Mesendoderm (in vitro differentiated cells): ENCODE measurements at places on chromosomes 7 and 10.
A peak's percentile ranks its signal among the peaks of the same experiment; 100 is the strongest.

DNA sequence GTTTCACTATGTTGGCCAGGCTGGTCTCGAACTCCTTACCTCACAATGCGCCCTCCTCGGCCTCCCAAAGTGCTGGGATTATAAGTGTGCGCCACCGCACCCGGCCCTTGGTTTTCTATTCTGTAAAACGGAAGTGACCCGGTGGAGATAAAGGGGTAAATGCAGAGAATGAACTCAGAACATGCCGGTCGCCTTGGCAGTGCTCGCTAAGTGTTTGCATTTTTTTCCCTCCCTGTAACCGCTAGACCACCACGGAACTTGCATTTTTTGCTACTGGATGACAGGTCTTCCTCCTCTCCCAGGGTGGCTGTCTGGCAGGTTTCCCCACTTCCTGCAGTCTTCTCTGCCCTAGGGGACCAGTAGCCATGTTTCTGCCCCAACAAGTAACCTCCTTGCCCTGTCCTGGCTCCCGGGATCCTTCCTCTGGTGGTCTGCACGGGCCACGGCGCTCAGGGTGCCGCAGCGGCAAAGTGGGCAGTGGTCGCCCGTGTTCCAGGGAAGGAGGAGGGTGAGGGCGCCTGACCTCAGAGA is 18.8 kb upstream of the GNA12 start:
- no peaks in the 10 kb centered on the region for H3K36me3 ChIP-seq
- no peaks in the 10 kb centered on the region for H3K27me3 ChIP-seq
- DNase-seq = peak; percentile 90
- H3K27ac ChIP-seq = peak overlapping the region; percentile 91
- H3K4me3 ChIP-seq = no peak overlapping the region
- H3K4me1 ChIP-seq = peaks cover 5% of the 10 kb centered on the region

GRCh38 chr7:49158321-49158720 is 234.0 kb downstream of the CDC14C start:
- H3K36me3 ChIP-seq = no peaks in the 10 kb centered on the region
- no peaks in the 10 kb centered on the region for H3K27me3 ChIP-seq
- H3K4me3 ChIP-seq = no peak overlapping the region
- no peak overlapping the region for H3K27ac ChIP-seq
- DNase-seq = no peak

DNA sequence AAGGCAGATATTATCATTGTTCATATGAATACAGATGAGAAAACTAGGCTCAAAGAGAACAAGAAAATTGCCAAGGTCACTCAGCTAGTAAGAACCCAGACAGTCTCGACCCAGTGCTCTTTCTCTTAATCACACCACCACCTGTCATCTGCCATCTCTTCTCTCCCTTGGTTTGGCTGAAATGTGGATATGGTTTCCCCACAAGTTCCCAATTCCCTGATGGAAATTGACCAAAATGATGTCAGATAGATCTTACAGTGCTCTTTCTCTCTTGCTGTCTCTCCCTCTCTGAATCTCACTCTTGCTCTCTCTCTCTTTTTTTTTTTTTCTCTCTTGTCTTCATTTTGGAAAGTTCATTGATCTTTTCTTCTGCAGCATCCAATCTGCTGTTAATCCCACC is 9.1 kb downstream of the C10orf90 start:
- no peaks in the 10 kb centered on the region for H3K36me3 ChIP-seq
- no peaks in the 10 kb centered on the region for H3K4me1 ChIP-seq
- DNase-seq = no peak
- no peak overlapping the region for H3K4me3 ChIP-seq
- H3K27me3 ChIP-seq = no peaks in the 10 kb centered on the region
- H3K27ac ChIP-seq = no peak overlapping the region

- no peak overlapping the region for H3K4me3 ChIP-seq
- no peaks in the 10 kb centered on the region for H3K36me3 ChIP-seq
These were observed 96.3 kb downstream of the LSM5 start for GRCh38 chr7:32393861-32394260.

DNA sequence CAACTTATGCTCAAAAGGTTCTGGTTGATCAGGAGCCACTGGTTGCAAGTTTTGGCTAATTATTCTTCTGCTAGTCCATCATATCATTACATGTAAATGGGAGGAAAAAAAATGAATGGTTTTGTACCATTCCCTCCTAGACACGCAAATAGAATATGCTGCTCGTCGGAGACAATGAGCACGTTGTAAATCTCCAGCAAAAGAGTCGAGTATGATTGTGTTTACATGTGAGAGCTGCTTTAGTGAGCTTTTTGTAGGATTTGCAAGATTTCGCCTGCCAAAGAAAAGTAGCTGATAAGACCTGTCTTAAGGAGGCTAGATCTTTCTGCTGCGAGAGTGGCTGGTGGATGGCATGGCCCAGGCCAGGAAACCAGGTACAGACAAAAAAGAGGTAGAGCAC is 109.0 kb downstream of the ZMYND11 start:
- H3K4me3 ChIP-seq = no peak overlapping the region
- no peaks in the 10 kb centered on the region for H3K27me3 ChIP-seq
- H3K4me1 ChIP-seq = no peaks in the 10 kb centered on the region
- no peak for DNase-seq
- H3K36me3 ChIP-seq = peaks cover 4% of the 10 kb centered on the region

GRCh38 chr7:46153583-46153950 is 232.5 kb upstream of the IGFBP3 start:
- H3K27ac ChIP-seq = no peak overlapping the region
- H3K27me3 ChIP-seq = no peaks in the 10 kb centered on the region
- H3K36me3 ChIP-seq = no peaks in the 10 kb centered on the region
- H3K4me1 ChIP-seq = no peaks in the 10 kb centered on the region
- H3K4me3 ChIP-seq = no peak overlapping the region

DNA sequence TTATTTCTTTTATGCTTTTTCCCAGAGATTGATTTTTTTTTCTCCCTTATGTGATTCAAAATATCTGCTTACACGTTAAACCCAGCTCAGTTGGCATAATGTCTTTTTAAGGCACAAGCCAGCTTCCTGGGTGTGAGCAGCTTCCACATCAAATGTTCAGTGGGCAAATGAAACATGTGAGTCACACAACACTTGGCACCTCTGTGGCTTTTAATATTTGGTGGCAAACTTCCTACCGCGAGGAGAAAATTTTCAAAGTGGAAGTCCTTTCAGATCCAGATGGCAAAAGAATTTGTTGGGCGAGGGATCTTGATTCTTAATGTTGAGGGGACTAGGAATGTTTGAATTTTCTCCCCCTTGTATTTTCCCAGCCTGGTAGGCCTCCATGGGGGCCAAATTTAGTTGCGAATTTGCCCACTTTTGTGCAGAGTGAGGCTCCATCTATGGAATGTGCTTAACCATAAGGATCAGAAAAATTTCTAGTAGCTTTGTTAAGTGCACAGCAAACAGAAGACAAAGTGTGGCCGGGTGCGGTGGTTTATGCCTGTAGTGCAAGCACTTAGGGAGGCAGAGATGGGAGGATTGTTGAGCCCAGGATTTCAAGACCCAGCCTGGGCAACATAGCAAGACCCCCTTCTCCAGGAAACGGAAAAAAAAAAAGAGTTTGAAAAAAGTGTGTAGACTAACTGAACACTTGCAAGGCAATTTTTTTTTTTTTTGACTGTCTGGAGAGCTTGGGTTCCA is 31.0 kb downstream of the CUX1 start:
- no peak overlapping the region for H3K27ac ChIP-seq
- peaks cover 2% of the 10 kb centered on the region for H3K4me1 ChIP-seq
- no peak for DNase-seq

DNA sequence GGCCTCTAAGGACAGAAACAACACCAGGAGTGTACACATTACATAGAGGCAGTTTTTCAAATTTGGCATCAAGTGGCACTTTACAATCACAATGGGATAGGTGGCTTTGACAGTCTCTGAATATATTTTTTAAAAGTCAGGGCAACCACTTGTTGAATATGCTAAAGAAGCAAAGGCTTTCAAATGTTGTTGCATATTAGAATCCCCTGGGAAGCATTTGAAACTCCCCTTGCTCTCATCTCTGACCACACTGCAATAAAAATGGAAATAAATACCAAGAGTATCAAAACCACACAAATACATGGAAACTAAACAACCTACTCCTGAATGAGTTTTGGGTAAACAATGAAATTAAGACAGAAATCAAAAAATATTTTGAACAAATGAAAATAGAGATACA is 106.5 kb upstream of the RAB11FIP2 start:
- H3K36me3 ChIP-seq = no peaks in the 10 kb centered on the region
- H3K4me1 ChIP-seq = no peaks in the 10 kb centered on the region
- H3K27me3 ChIP-seq = no peaks in the 10 kb centered on the region
- no peak overlapping the region for H3K4me3 ChIP-seq
- DNase-seq = no peak
- H3K27ac ChIP-seq = no peak overlapping the region

DNA sequence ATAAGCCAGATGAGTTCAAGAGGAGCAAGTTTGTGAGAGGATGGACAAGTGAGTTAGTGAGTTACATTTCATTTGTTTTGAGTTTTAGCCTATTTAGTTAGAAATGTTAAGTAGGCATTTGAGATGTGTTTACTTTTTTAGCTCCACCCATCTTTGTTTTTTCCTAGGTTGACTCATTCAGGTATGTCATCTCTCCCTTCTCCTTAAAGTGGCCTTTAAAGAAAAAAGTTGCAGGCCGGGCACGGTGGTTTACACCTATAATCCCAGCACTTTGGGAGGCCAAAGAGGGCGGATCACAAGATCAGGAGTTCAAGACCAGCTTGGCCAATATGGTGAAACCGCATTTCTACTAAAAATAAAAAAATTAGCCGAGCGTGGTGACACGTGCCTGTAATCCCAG is 71.2 kb downstream of the BMPR1A start:
- no peaks in the 10 kb centered on the region for H3K36me3 ChIP-seq
- peak; percentile 81 for DNase-seq
- H3K4me1 ChIP-seq = peaks cover 15% of the 10 kb centered on the region
- no peak overlapping the region for H3K4me3 ChIP-seq

DNA sequence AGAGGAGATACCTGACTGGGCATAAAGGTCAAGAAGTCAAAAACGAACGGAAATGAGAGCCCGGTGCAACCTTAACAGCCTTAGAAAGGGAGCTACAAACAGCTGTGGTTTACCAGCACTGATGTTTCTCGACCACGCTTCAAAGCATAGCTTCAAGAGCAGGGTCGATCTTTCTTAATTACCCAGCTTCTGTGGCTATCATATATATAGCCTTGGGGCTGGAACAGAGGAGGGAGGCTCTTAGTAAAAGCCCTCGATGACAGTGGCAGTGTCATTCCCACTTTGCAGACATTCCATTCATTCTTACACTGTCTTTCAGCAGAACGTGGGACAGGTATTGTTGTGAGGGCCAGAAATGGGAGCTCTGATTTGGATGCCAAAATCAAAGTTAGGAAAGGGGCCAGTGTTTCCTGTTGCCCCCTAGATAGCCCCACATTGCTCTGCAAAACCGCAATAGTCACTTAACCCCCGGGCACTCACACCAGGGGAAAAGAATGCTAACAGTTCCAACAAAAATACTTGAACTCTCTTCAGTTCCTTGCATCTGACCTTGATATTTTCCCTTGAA is 141.5 kb downstream of the MTPAP start:
- no peak overlapping the region for H3K4me3 ChIP-seq
- H3K4me1 ChIP-seq = no peaks in the 10 kb centered on the region
- no peak overlapping the region for H3K27ac ChIP-seq
- no peaks in the 10 kb centered on the region for H3K27me3 ChIP-seq
- DNase-seq = peak; percentile 52
- no peaks in the 10 kb centered on the region for H3K36me3 ChIP-seq

DNA sequence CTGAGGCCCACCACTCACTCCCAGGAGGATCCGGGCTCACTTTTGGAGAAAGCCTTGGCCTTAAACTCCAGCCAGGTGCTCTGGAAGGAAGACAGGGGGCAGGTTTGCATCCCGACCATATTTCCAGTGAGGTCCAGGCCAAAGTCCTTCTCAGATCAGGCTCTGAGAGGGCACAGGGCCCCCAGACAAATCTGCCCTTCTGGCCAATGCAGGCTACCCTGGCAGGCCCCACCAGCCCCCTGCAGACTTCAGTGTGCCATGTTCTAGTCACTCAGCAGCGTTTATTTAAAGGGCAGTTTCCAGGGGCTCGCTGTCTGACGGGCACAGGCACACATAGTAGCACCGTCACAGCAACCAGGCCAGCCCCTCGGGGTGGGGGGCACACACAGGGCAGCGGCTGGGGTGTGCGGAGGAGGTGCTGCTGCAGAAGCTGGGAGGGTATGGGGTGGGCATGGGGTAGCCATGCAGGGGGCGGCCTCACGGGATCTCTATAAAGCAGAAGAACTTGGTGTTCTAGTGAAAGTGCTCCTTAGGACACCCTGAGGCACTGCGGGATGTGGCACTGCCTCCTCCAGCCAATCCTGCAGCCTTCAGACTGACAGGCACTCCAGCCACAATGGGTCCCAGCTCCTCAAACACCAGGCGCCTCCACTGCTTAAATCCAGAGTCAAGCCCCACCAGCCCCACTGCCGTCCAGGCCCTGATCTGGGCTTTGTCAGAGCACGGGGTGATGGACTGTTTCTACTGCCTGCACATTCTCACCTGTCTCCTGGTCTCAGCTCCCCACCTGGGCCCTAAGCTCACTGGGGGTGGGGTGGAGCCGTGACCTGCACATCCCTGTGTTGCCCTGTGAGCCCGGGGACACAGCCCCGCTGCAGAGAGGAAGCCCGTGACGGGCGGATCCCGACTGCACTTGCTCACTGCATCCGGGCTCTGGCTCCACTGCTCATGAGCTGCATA is 9.6 kb upstream of the PYROXD2 start:
- H3K27me3 ChIP-seq = no peaks in the 10 kb centered on the region
- H3K4me3 ChIP-seq = no peak overlapping the region
- peaks cover 1% of the 10 kb centered on the region for H3K36me3 ChIP-seq
- H3K4me1 ChIP-seq = no peaks in the 10 kb centered on the region
- DNase-seq = no peak
- H3K27ac ChIP-seq = no peak overlapping the region

DNA sequence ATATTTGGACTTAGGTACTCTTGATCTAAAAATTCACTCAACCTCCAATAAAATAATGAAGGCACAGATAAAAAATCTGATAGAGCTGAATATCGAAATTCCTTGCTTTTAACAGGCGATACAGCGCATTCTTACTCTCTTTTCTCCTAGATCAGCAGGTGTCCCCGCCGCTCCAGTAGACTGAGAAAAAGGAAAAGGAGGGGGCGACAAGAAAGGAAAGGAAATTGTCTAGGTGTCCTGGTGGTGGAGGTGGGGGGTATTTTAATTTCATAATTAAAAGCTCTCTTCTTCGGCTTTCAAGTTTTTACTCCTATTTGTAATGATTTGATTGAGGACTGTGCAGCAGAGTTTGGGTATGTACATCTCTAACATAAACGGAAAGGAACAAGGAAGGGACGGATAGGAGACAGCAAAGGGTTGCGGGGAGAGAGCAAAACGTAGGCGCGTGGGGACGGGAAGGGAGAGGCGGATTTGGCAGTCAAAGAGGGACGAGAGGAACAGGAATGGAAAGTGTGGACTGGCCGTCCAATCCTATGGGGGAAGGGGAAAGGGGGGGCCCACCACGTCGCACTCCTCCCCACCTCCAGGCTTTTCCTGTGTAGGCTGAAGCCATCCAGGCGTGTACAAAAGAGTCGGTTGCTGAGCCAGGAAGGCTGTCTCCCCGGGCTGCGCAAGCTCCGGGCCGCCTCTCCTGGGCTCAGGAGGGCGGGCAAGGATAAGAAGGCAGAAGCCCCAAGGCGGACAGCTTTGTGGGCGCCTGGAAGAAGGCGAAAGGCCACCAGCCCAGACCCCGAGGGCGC is 875 bp upstream of the HECTD2 start:
- peak; percentile 75 for DNase-seq
- no peaks in the 10 kb centered on the region for H3K27me3 ChIP-seq
- peak overlapping the region; percentile 83 for H3K4me3 ChIP-seq
- peak overlapping the region; percentile 99 for H3K27ac ChIP-seq
- H3K36me3 ChIP-seq = no peaks in the 10 kb centered on the region

GRCh38 chr10:103967448-103968071 is 620 bp downstream of the SLK start:
- H3K27me3 ChIP-seq = no peaks in the 10 kb centered on the region
- no peaks in the 10 kb centered on the region for H3K36me3 ChIP-seq
- H3K4me1 ChIP-seq = no peaks in the 10 kb centered on the region
- peak; percentile 37 for DNase-seq
